CD4-positive, CD25-positive, alpha-beta regulatory T cell (primary cell): ENCODE measurements at places on chromosomes 1 and 21.

DNA sequence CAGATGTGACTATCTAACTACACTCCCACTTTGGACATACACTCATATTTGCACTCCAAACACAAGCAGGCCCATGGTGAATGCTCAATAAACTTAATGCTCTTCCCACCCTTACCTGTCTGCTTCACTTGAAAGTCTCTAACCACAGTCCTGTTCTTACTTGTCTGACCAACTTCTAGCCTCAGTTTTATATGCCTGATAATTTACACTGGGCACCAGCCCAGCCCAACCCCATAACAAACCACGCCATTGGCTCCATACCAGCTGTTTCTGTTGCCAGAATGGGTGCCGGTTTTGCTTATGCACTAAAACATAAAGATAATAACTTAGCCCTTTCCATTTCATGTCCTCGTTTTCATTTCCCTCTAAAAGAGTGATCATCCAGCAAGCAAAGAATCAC lies 395.4 kb downstream of the NTNG1 start:
- DNase-seq = no peak
- no peaks in the 10 kb centered on the region for H3K27me3 ChIP-seq
- H3K4me1 ChIP-seq = no peaks in the 10 kb centered on the region
- H3K4me3 ChIP-seq = no peak overlapping the region
- no peak overlapping the region for H3K27ac ChIP-seq
- H3K36me3 ChIP-seq = no peaks in the 10 kb centered on the region

GRCh38 chr1:212104586-212105325 lies 69.2 kb downstream of the DTL start:
- no peaks in the 10 kb centered on the region for H3K4me1 ChIP-seq
- no peak for DNase-seq
- H3K27me3 ChIP-seq = no peaks in the 10 kb centered on the region
- no peak overlapping the region for H3K4me3 ChIP-seq

- H3K4me1 ChIP-seq = no peaks in the 10 kb centered on the region
- H3K36me3 ChIP-seq = no peaks in the 10 kb centered on the region
- no peaks in the 10 kb centered on the region for H3K27me3 ChIP-seq
- DNase-seq = no peak
Measured at GRCh38 chr1:245987577-245987976, 519.5 kb downstream of the SMYD3 start.

- no peak overlapping the region for H3K27ac ChIP-seq
- DNase-seq = no peak
- H3K4me1 ChIP-seq = no peaks in the 10 kb centered on the region
- H3K4me3 ChIP-seq = no peak overlapping the region
Measured at GRCh38 chr1:45621501-45621836, 2.4 kb downstream of the CCDC17 start.

DNA sequence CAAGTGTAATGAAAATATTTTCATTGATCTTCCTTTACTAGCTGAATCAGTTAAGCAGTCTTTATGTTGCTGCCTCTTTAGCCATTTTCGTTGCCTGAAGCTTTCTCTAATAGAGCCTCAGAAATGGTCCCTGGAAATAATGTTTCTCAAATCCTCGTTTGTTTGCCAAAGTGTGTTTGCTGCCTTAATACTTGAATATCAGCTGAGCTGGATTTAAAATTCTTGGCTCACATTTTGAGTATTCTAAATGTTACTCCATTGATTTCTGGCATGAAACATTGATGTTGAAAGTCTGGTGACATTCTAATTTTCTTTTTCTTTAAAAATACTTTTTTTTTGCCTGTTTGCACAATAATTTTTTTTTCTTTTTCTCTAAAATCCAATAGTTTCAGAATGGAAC lies 84.6 kb upstream of the SERBP1 start:
- no peak overlapping the region for H3K4me3 ChIP-seq
- H3K27ac ChIP-seq = no peak overlapping the region
- no peaks in the 10 kb centered on the region for H3K4me1 ChIP-seq
- no peak for DNase-seq

DNA sequence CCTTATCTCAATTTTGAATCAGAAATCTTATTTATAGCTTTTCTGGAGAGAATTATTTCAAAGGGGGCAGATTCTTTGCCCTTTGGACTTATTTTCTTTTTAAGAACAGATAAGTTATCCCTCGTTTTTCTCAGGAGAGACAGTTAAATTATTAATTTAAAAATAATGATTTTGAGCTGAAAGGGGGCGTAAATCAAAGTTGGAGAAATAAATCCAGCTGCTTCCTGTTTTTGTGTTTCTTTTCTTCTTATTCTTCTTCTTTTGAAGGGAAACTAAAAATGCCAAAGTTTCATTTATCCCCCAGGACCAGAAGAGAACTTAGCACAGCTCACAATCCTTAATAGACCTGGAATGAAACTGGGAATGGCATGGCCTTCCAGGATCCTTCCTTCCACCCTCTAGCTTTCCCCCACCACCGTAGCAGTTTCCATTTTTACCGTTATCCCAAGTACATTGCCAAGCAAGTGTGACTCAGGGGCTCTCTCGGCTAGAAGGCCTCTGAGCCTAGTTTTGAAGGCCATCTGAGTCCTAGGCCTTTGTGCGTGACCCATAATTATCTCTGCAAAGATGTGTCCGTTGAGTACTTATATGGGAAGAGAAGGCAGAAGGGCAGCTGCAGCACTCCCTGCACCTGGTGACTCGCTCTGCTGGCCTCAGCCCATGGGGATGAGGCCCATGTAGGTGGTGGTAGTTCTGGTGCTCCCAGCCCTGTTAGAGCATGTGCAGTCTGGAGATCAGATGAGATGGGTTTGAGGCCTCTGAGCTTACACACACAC lies 181.7 kb downstream of the ROR1 start:
- H3K4me1 ChIP-seq = no peaks in the 10 kb centered on the region
- no peak overlapping the region for H3K27ac ChIP-seq
- no peak overlapping the region for H3K4me3 ChIP-seq
- peaks cover 3% of the 10 kb centered on the region for H3K27me3 ChIP-seq

DNA sequence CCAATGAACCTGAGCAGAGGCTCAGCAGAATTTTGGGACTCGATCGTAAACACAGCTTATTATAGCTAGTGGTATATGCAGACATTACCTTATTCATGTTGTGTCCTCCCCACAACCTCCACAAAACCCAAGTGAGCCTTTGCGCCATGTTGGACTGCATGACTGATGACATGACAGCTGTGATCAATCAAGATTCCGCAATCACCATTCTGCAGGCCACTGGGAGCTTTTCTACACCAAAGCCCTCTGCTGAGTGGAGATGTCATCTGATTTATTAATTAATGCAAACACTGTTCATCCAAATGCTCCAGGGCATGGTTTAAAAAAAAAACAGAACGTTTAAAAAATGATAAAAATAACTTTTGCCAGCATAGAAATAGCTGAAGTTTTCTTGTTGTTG lies 7.9 kb upstream of the SRP9 start:
- H3K4me3 ChIP-seq = no peak overlapping the region
- no peaks in the 10 kb centered on the region for H3K36me3 ChIP-seq
- H3K4me1 ChIP-seq = no peaks in the 10 kb centered on the region

DNA sequence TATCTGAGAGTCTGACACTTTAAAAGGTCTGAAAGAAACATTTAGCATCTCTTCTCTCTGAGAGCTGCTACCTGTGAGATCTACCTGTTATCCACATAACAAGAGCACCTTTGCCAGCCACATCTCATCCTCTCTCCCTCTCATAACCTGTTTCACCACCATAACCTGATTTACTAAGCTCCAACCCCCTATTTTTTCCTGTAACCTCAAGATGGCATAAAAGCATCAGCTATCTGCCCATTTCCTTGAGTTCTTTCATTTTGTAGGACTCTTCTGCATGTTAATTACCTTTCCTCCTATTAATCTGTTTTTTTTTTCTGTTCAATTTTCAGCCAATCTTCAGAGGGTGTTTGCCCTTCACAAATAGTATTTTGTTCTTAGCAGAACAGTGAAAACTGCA lies 136.5 kb upstream of the KCNK1 start:
- H3K4me1 ChIP-seq = no peaks in the 10 kb centered on the region
- no peaks in the 10 kb centered on the region for H3K36me3 ChIP-seq
- H3K4me3 ChIP-seq = no peak overlapping the region
- no peak for DNase-seq
- H3K27ac ChIP-seq = no peak overlapping the region

DNA sequence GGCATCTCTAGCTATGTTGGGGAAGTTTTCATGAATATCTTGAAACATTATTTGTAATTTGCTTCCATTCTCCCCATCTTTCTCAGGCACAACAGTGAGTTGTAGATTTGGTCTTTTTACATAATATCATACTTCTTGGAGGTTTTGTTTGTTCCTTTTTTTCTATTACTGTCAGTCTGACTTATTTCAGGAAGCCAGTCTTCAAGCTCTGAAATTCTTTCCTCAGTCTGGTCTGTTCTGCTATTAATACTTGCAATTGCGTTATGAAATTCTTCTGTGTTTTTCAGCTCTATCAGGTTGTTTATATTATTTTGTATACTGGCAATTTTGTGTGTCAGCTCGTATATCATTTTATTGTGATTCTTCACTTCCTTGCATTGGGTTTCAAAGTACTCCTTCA lies 424.6 kb upstream of the PTBP2 start:
- no peaks in the 10 kb centered on the region for H3K36me3 ChIP-seq
- H3K4me3 ChIP-seq = no peak overlapping the region
- H3K4me1 ChIP-seq = no peaks in the 10 kb centered on the region
- no peak overlapping the region for H3K27ac ChIP-seq

DNA sequence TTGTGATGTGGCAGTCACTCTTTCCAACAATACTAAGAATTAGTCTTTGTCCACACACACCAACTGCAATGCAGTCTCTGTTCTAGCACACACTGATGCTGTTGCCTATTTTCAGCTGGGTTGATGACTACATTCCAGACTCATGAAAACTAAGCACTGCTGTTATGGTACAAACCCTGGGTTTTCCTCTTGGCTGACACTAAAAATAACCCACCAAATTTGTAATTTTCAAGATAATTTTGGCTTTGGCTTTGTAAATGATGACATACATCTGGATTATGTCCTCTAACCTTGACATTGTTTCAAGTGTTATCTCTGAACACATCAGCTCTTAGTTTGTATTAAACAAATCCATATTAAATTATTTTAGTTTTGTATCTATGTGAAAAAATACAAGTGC lies 444.8 kb downstream of the PTPRC start:
- H3K27me3 ChIP-seq = no peaks in the 10 kb centered on the region
- H3K36me3 ChIP-seq = no peaks in the 10 kb centered on the region
- H3K4me1 ChIP-seq = no peaks in the 10 kb centered on the region
- no peak overlapping the region for H3K27ac ChIP-seq

- no peak overlapping the region for H3K27ac ChIP-seq
- H3K36me3 ChIP-seq = no peaks in the 10 kb centered on the region
- H3K4me1 ChIP-seq = no peaks in the 10 kb centered on the region
- H3K27me3 ChIP-seq = no peaks in the 10 kb centered on the region
- no peak for DNase-seq
Measured at GRCh38 chr1:56457756-56458375, 121.5 kb downstream of the PLPP3 start.

DNA sequence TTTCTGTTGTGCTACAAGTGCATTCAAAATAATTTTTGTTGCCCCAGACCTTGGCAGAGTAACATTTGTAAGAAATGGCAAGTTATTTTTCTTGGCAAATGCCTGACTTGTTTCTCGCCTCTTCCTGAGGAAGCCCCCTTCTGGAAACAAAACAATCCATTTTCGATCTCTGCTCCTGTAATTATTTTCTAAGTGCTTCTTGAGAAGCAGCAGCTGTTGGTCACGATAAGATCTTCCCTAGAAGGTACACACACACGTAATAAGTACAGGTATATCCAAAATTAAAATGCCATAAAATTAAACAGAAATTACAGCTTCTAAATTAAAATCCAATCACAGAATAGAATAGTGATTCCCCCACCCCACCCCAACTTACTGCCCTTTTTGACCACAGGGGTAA lies 47.3 kb downstream of the LPGAT1 start:
- no peaks in the 10 kb centered on the region for H3K4me1 ChIP-seq
- H3K36me3 ChIP-seq = no peaks in the 10 kb centered on the region
- no peak for DNase-seq
- H3K4me3 ChIP-seq = no peak overlapping the region
- no peaks in the 10 kb centered on the region for H3K27me3 ChIP-seq
- no peak overlapping the region for H3K27ac ChIP-seq

DNA sequence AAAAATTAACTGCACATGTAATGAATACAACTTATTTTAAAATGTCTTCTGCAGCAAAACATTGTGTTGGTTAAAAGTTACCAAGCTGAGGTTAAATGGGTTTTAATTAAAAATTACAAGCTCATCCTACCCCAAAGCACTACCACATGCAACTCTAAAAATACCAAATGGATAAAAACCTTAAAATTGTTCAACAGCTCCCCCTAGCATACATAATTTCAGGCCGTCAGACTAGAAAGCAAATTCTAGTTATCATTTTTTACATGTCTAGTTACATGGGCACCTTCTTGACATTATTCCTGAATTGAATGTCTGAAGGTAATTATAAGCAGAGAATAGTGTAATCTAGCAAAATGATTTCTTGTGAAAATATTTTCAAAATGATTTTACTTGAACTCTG lies 176.5 kb downstream of the C1orf21 start:
- H3K27ac ChIP-seq = no peak overlapping the region
- no peaks in the 10 kb centered on the region for H3K4me1 ChIP-seq
- peaks cover 5% of the 10 kb centered on the region for H3K27me3 ChIP-seq
- peak; percentile 20 for DNase-seq

GRCh38 chr1:119006406-119007279 lies 18.5 kb upstream of the TBX15 start:
- H3K4me3 ChIP-seq = no peak overlapping the region
- H3K27me3 ChIP-seq = peaks cover 41% of the 10 kb centered on the region
- no peak overlapping the region for H3K27ac ChIP-seq
- no peak for DNase-seq
- no peaks in the 10 kb centered on the region for H3K36me3 ChIP-seq
- H3K4me1 ChIP-seq = peaks cover 10% of the 10 kb centered on the region

- H3K27ac ChIP-seq = no peak overlapping the region
- H3K4me3 ChIP-seq = no peak overlapping the region
- H3K4me1 ChIP-seq = peaks cover 4% of the 10 kb centered on the region
- H3K27me3 ChIP-seq = no peaks in the 10 kb centered on the region
- DNase-seq = no peak
Measured at GRCh38 chr1:5747426-5748285, 244.6 kb downstream of the NPHP4 start.

DNA sequence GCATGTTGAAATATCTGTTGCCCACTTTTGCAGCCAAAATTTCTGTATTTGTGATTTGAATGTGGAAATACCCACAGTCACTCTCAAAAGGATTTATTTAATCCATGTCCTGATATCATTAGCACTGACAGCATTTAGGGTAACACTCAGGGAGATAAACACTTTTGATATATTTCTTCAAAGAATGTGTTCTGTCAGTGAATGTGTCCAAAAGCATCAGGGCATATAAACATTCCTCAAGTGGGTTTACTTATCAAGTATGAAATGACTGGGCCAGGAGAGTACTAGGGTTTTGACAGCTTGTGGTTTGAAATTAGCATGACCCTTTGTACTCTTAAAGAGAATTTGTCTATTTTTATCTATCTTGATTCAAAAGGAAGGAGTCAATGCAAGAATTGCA lies 1302.1 kb upstream of the ADGRL2 start:
- DNase-seq = no peak
- H3K4me3 ChIP-seq = no peak overlapping the region
- H3K27me3 ChIP-seq = no peaks in the 10 kb centered on the region
- H3K27ac ChIP-seq = no peak overlapping the region
- H3K4me1 ChIP-seq = no peaks in the 10 kb centered on the region
- H3K36me3 ChIP-seq = no peaks in the 10 kb centered on the region

- no peak overlapping the region for H3K4me3 ChIP-seq
- no peak overlapping the region for H3K27ac ChIP-seq
- no peaks in the 10 kb centered on the region for H3K4me1 ChIP-seq
- no peaks in the 10 kb centered on the region for H3K27me3 ChIP-seq
Measured at GRCh38 chr1:247576514-247576913, 11.6 kb upstream of the OR2G2 start.
